ENCODE measurements at places on chromosomes 5 and 9. TPM values are rescaled to one million over a fixed set of nuclear protein-coding genes. Genes with fewer than 3 reads are reported as not detected.

GRCh38 chr5:88672644-88673252 is 210.2 kb downstream of the MEF2C start:
- peaks cover 23% of the 10 kb centered on the region for H3K4me1 ChIP-seq
- H3K4me3 ChIP-seq, result no peak overlapping the region
- H3K27me3 ChIP-seq, result peaks cover 62% of the 10 kb centered on the region
- no peak for DNase-seq

Gene CCNO
- 0.14 TPM for total RNA-seq

Gene SPAG8
- 1.3 TPM for total RNA-seq

GRCh38 chr5:87774804-87775203 is 362.1 kb upstream of the CCNH start:
- no peaks in the 10 kb centered on the region for H3K4me1 ChIP-seq
- H3K36me3 ChIP-seq, result no peaks in the 10 kb centered on the region
- no peak overlapping the region for H3K4me3 ChIP-seq
- DNase-seq, result no peak

Gene TPRN
- total RNA-seq, result 16.3 TPM

Gene FOXD4L5
- 0.18 TPM for total RNA-seq

Measured in HFFc6 (cell line).